Fibroblast of mammary gland (primary cell): ENCODE measurements at places on chromosomes 6 and 20.

DNA sequence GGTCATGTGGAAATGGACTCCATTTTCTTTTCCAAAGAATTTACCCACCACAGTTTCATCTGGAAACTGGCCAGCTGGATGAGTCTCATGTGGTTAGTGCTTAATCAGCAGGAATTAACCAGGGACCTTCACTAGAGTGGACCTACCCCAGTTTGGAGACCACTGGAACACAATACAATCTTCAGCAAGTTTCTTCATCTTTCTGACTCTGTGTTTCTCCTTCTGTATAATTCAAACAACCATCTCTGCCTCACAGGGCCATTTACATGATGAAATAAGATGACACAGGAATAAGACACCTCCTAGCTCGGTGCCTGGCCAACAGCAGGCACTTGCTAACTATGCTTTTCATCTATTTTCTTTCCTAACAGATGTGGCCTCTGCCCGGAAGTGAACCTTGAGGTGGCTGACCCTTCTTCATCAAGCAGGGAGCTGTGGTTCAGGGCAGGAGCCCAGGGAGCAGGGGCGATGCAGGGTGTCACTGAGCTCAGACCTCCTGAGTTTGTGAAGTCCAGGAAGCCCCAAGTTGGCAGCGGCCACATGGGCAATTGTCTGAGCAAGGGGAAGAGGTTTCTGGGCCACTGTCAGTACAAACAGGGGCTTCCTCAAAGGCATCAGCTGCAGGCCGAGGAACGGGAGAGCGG lies 98.8 kb downstream of the SOD2 start:
- peak; percentile 78 for DNase-seq

- peak; percentile 81 for DNase-seq
Observed at GRCh38 chr6:56708810-56709597, 66.3 kb upstream of the DST start.

GRCh38 chr6:11231564-11232192 lies 790 bp downstream of the NEDD9 start:
- no peak for DNase-seq

DNA sequence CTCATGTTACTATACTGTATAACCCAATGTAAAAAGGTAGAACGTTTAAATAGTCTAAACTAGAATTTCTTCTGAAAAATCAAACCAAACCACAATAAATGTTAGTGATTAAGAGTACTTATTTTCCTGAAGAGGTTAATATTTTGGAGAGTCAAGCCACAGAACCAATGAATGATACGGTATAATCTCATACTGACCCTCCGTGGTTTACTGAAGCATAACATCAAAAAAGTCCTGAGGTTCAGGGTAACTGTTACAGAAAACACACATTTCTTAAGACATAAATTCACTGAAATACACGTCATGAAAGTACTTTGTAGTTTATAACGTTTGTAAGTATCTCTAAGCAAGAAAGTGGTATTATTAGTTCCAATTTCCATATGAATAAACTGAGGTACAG lies 28.9 kb downstream of the ESF1 start:
- DNase-seq, result peak; percentile 22

GRCh38 chr20:36645998-36646397 lies at the start of gene SLA2:
Gene SLA2 (minus strand): TSS chr20:36646196. CDS start chr20:36641335, 4,861 bp downstream.
- no peak for DNase-seq

- DNase-seq, result no peak
Observed at GRCh38 chr6:53532942-53533341, 12.0 kb downstream of the GCLC start.

DNA sequence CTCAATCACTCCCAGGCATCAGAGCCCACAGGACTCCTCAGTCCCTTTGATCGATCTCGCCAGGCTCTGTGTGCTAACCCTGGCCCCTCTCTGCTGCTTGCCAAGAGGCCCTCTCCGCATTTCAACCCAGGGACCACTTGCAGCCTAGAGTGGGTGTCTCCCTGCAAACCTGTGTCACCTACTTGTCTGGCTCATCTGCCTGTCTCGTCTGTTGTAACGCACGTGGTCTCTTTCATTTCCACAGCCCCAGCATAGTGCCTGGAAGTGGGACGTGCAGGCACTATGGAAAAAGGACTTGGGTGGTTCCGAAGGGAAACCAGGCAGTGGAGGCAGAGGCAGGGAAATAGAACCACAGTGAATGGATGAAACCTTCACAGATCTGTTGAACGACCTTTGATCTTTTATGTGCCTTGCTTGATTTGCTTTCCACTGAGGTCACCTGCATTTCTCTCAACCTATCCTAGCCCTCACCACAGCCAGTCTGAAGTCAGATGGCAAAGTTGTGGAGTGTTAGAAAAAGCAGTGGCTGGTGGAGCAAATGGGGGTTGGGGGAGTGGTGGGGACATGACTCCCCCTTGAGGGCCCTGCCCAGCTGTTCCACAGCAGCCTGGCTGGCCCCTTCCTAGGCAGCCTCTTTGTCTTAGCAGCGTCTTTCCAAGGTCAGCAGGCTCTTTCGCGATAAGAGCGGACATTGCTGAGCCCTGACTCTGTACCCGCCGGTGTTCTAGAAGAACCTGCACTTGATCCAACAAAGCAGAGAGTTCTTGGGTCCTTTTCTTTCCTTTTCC lies 55.8 kb upstream of the TAGAP start:
- no peak for DNase-seq

DNA sequence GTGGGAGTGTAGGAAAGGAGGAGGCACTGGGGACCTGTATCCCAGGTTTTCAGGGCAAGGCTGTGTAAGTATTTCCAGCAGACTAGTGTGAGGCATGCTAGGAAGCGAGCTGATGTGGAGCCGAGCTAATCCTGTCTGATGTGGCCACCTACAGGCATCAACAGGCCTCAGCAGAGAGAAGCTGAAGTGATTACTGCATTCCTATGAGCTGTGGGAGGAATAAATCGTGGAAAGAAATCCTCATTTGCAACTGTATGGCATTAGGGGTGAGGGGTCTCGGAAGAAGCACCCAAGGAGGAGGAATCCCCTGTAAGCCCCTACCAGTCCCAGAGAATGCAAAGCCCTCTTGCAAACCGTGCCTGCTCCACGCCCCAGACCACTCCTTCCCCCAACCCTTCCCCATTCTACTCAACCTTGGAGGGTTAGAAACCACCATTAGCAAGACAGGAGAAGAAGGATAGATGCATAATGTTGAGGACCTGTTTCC lies 41.6 kb downstream of the C6orf15 start:
- DNase-seq, result peak; percentile 77

DNA sequence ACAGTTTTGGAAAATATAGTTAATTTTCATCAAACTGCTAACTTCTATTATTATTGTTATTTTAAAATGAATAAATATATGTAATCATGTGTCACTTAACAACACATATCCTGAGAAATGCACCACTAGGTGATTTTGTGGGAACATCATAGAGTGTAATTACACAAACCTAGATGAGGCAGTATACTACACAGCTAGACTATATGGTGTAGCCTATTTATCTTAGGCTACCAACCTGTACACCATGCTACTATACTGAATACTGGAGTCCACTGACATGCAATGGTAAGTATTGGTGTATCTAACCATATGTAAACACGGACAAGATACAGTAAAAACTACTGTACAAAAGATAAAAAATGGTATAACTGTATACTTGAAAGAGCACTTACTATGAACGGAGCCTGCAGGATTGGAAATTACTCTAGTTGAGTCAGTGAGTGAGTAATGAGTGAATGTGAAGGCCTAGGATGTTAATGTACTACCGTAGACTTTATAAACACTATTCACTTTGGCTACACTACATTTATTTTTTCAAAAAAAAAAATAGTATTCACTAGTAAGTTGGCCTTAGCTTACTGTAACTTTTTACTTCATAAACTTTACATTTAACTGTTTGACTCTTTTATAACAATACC lies 72.4 kb downstream of the ASCC3 start:
- DNase-seq, result peak; percentile 72

- no peak for DNase-seq
Observed at GRCh38 chr6:50818673-50819072, at the start of gene TFAP2B. Gene TFAP2B (plus strand): TSS chr6:50818871. CDS start chr6:50818892, 21 bp downstream.

DNA sequence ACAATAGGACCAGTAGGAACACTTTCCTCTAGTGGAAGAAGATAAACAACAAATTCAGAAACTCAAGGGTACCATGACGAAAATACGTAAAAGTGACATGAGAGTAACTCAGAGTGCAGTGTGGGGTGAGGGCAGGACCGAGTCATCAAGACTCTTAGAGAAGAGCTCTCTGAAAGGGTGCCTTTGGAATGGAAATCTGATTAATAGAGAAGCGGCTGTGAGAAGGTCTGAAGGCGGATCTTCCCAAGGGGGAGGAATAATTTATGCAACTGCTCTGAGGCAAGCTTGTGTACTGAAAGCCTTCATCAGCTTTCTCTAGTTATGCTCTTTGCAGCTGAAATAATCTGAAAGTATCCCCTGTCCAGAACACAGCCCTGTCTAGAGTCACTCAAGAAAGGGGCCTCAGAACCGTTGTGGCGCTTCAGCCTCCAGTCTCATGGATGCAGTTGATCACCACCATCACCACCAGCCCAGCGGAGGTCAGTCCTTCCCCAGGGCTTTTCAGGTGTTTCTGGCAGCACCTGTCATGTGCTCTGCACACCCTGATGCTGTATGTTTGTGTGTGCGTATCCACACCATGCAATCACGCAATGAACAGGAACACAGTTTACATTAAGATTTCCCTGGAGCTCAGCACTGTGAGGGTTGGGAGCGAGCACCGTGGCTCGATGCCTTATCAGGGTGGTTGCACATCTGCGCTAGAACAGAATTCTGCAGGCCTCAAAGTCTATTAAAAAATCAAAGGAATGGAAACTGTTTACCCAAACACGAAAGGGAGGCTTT lies 396.5 kb downstream of the SMOC2 start:
- DNase-seq, result no peak

GRCh38 chr6:26025047-26025893 lies 62.0 kb upstream of the HFE start:
- DNase-seq, result peak; percentile 81

DNA sequence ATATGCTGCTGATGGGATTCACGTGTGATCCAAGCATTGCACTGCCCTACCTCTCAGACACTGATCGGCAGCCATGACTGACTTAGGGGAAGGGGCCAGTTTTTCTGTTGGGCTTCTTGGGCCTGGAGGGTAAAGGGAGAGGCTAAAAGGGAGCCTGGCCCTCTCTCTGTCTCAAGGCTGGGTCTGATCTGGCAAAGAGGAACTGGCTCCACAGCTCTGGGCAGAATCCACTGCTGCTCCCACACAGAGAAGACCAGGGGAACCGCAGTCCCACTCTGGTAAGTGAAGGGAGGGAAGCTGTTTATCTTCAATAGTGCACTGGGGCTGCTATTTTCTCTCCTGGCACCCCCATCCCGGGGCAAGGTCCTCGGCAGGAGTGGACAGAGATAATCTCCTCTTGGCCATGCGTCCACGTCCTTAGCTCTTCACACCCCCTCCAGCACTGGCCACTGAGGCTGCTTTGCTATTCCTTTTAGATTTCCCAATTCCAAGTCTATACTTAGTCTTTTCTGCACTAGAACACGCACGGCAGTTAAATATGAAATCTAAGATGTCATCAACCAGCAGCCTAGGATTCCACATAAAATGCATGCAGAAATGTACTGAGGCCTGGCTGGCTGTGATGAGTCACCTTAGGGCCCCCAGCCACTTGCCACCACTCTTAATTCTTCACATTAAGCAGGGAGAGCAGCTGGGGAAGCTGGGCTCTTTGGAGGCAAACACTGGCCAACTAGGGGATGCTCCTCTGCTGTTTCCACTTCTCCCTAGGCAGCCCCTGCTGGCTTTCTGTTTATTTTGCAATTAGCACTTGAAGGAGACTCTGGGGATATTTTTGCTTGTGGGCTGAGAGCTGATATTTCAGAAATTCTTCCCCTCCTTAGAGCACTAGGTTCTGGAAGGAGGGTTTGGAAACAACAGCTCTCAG lies 87.8 kb upstream of the ARMC2 start:
- peak; percentile 44 for DNase-seq

DNA sequence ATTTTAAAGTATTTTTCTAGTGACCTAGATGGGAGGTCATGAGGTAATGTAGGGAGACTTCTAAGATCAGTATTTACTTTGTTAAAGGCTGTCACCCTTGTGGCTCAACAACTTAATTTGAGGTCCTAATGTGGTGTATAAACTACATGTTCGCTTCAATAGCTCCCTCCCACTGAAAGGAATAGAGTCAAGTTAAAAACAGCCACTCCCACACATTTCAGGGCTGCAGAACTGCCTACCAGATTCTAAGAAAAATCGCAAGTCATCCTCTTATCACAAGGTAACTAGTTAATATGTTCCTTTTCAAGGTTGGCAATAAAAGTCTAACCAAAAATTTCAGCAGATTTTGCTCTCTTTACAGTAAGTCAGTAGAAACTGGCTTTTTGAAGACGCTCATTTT lies 15.1 kb downstream of the GSTA1 start:
- DNase-seq, result no peak

GRCh38 chr20:5030348-5031205 lies 29.3 kb upstream of the SLC23A2 start:
- DNase-seq, result no peak

DNA sequence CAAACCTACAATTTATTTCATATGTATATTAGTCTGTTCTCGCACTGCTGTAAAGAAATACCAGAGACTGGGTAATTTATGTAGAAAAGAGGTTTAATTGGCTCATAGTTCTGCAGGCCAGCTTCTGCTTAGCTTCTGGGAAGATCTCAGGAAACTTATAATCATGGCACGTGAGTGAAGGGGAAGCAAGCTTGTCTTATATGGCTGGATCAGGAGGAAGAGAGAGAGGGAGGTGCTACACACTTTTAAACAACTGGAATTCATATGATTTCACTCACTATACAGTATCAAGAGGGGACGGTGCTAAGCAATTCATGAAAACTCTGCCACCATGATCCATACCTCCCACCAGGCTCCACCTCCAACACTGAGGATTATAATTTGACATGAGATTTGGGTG lies 29.9 kb downstream of the PHACTR2 start:
- no peak for DNase-seq

GRCh38 chr20:51061418-51062045 lies 38.6 kb upstream of the KCNG1 start:
- no peak for DNase-seq

DNA sequence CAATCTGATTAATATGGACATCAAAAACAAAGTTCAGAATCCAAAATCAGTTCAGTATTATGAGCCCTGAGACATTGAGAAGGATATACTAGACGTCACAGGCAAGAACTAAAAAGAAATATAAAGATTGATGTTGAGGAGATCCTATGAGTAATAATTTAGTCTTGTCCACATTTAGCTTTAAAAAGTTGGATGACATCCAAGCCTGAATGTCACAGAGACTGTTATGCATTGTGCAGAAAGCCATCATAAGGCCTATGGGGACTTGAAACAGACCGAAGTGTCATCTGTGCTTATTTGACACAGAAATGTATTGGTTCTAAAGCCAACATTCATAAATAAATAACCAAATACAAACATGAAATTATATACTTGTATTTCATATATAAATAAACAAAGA lies 581.8 kb upstream of the MMS22L start:
- DNase-seq, result no peak

DNA sequence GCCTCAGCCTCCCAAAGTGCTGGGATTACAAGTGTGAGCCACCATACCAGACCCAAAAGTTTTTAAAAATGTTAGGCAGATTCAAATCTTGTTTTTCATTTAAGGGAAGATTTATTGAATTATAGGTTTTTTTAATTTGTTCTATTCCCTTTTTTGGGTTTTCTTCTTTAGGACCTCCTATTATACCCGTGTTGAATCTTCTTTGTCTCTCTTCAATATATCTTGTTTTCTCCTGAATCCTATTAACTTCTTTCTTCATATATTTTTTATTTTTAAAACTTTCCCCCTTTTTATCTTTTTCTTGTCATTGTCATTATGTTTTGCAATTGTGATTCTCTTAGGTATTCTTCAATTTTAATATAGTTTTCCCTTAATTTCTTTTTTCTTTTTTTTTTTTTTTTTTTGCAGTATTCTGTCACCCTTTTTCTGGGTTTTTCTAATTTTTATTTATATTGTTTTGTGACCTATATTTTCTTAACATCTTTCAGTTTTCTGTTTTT lies 45.9 kb upstream of the NOP56 start:
- no peak for DNase-seq

GRCh38 chr20:60255866-60256265 lies 297.6 kb downstream of the CDH26 start:
- peak; percentile 66 for DNase-seq
